ENCODE measurements at places on chromosomes 3 and 15.
A peak's percentile ranks its signal among the peaks of the same experiment; 100 is the strongest.

GRCh38 chr3:38003371-38003816, 12.8 kb downstream of the VILL start:
- peak; percentile 62 for DNase-seq

DNA sequence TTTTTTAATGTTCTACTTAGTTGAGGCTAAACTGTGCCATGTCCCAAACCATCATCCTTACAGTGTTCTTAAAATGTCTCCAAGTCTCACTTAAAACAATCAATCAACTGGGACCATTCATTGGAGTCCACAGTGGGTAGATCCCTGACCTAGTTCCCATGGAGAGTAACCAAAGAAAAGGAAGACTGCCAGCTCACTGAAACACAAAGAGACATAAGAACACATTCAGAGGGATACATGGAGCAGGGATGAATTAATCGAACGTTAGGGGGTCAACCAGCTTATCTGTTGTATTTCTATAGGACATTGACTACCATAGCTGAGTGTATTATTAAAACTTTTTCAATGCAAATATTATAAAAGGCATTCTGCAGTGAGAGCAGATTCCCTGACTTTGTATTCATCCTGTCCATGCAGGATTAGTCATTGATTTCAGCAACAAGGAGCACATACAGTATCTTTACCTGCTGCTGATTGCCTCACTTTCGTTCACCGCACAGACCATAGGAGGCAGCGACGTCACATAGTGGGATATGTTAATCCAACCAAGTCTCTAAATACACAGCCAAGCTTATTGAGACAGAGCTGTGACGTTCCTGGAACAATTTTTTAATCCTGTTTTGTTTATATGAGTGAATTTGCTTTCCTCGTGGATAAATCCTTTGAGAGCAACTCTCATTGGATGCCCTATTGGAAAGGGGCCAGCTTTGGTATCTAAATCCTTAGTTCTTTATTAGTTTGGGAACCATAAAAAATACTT, 364.9 kb upstream of the RBMS3 start:
- peak; percentile 9 for DNase-seq

DNA sequence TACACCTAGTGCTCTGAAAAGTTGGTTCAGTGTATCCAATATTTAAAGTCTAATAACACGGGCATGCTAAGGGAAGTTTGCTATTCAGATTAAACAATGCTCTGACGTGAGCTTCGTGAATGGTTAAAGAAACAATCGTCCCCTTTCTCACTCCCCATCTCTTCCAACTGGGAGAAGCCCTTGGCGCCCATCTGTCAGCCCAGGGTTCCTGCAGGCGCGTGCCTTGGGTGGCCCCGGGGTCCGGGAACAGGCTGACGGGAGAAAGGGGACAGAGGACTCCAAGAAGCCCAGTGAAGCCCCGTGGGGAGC, 413 bp downstream of the SEC22C start:
- DNase-seq, result no peak

DNA sequence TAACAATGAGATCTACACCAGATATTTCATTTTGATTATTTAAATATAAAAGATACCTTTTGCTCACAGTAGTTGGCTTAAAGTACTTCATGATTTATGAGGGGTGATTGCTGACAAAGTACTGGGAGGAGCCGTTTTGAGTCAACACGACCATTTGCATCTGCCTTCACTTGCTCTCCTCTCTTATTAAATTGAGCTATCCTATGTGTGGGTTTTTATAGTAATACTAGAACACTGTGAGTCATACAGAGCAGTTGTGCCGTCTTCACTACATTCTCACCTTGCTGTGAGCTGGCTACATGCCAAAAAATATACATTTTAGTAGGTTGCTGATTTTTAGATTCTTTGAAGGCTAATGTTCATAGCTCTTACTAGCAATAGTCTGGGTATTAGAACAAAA, 161.2 kb downstream of the ALCAM start:
- no peak for DNase-seq

DNA sequence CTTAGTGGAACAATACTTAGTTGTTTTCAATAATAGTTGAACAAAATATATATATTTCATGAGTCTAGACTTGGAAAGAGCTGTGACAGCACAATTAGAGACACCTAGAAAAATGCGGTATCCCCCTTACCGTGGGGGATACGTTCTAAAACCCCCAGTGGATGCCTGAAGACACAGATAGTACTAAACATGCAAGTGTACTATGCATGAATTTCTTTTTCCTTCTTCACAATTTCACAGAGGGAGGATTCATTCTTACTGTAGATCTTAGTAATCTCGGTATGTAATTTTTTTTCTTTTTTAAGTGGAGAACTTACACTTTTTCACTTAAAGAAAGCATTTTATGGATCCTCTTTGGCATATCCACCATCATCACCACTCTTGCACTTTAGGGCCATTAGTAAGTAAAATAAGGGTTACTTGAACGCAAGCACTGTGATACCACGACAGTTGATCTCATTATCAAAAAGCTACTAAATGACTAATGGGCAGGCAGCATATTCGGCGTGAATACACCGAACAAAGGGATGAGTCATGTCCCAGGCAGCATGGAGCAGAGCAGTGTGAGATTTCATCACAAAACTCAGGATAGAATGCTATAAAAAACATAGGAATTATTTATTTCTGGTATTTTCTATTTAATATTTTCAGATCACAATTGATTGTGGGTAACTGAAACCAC, 72.3 kb upstream of the ZNF280D start:
- DNase-seq, result peak; percentile 82

DNA sequence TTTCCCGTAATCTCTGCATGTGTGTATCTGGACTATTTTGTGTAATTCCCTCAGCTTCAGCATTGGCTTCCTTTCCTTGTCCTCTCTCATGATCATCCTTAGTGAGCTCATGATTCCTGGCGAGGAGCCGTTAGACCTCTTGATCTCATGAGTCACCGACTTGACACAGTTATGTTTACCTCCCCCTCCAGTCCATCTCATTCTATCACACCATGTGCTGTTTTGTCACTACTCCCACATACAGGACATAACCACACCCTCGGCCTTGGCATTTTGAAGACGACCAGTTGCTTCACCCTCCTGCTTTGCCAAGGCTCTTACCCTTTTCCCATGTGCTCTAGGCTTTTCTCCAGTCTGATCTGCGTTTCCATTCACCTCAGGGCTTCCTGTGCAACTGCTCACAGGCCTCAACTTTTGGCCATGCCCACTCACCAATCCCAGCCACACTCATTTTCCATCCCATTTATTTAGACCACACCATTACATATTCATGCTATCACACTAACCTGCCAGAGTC, 41.5 kb downstream of the CP start:
- DNase-seq, result peak; percentile 97

- DNase-seq, result no peak
Measured at GRCh38 chr3:72126441-72127223, 341.7 kb upstream of the PROK2 start.

- no peak for DNase-seq
Measured at GRCh38 chr15:65845826-65846519, 23.3 kb upstream of the RAB11A start.

GRCh38 chr15:69914960-69915359, 182.8 kb downstream of the TLE3 start:
- no peak for DNase-seq

DNA sequence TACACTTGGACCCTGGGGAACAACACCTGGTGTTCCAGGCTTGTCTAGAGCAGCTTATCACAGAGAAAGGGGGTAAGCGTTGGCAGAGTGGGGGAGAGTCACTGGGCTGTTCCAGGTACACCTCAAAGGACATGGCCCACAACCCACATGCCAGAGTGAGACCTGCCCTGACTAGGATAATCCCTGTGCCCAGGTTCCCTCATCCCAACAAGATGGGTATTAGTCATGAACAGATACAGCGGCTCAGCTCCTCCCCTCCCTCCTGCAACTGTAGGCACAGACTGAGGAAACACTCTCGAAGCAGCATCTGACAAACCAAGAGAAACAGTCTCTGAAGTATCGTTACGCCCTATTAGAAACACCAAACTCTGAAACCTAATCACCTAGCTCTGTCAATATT, 32.1 kb upstream of the RPS17 start:
- no peak for DNase-seq

GRCh38 chr3:61812085-61812484, 250.7 kb downstream of the PTPRG start:
- DNase-seq, result no peak

- no peak for DNase-seq
Measured at GRCh38 chr3:55664387-55664786, 177.3 kb upstream of the WNT5A start.

DNA sequence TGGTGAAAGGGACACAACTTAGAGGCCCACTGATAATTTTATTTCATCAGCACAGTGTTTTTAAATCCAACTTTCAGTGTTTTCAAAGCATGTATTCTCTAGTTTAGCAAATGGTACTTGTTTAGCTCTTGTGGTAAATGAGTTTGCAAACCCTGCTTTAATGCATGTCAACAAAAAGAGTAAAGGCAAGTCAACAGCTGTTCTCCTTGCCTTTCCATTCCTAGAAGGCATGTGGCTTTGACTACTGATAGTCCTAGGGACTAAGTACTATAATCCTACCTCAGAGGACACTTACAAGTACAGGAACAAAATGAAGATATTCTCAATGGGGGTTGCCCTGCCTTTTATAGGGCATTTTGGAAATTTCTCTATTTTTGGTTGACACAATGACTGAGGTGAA, 13.1 kb downstream of the NPTN start:
- no peak for DNase-seq

GRCh38 chr15:82730022-82730530, 20.4 kb upstream of the AP3B2 start:
- no peak for DNase-seq

DNA sequence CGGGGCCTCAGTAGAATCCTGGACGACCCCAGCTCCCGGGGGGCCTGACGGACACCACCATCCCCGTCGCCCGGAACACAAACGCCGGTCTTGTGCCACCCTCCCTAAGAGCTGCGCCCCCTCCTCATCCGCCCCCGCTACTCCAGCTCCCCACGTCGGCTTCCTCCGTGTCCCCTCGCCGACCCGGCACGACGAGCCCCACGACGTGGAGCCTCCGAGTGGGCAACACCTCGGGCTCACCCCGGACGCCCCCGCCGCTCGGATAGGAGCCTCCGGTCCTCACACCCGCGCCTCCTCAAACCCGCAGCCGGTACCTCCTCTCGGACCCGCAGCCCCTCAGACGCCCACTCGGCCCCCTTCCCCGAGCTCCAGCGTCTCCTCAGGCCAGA, 525 bp downstream of the NPTN start:
- no peak for DNase-seq

- no peak for DNase-seq
Measured at GRCh38 chr15:39628546-39629257, 47.8 kb downstream of the THBS1 start.

DNA sequence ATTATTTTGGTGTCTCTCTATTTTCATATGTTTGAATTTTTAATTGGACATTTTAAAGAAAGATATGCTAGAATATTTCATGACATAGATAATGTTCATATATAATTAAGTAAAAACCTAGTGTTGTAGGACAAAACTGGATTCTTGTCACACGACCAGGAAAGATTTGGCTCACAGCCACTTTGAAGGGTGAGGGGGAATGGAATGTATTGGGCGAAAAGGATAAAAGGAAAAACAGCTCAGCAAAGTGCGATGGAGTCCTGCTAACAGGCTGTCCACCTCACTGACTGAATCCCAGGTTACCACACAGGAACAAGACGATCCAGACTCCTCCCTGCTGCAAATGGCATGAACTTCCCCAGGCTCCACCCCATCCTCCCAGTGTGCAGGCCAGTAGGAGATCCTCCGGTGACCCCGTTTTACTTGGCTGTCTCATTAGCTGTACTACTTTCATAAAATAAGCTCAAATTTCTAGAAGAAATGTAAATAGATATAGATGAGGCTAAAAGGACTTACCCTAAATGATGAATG, 186.2 kb downstream of the CD47 start:
- no peak for DNase-seq

- DNase-seq, result no peak
Measured at GRCh38 chr3:168260859-168261258, 165.1 kb upstream of the GOLIM4 start.

GRCh38 chr3:186166036-186166435, 57.1 kb upstream of the ETV5 start:
- no peak for DNase-seq

GRCh38 chr3:43013743-43014155, 34.6 kb downstream of the GASK1A start:
- no peak for DNase-seq

- no peak for DNase-seq
Measured at GRCh38 chr3:149781741-149782140, 10.6 kb downstream of the ANKUB1 start.

- no peak for DNase-seq
Measured at GRCh38 chr3:122030381-122031122, 8.5 kb upstream of the ILDR1 start.

DNA sequence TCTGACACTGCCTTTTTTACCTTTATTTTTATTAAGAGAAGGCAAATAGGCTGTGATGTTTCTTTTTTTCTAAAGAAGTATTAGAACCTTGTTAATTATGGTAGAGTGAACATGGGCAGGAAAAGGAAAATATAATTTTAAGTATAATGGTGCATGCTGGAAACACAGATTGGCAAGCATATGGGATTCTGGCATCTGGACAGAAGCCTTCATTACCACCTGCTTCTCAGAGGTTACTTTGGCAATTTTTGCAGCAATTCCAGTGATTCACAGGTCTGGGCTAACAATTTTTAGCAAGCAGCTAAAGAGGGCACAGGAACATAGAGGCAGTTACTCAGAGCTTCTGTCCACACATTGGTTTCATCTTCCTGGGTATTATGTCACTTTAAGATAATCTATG, 258.3 kb downstream of the DIPK2A start:
- no peak for DNase-seq

GRCh38 chr15:51969728-51970127, 1.9 kb downstream of the LEO1 start:
- no peak for DNase-seq

DNA sequence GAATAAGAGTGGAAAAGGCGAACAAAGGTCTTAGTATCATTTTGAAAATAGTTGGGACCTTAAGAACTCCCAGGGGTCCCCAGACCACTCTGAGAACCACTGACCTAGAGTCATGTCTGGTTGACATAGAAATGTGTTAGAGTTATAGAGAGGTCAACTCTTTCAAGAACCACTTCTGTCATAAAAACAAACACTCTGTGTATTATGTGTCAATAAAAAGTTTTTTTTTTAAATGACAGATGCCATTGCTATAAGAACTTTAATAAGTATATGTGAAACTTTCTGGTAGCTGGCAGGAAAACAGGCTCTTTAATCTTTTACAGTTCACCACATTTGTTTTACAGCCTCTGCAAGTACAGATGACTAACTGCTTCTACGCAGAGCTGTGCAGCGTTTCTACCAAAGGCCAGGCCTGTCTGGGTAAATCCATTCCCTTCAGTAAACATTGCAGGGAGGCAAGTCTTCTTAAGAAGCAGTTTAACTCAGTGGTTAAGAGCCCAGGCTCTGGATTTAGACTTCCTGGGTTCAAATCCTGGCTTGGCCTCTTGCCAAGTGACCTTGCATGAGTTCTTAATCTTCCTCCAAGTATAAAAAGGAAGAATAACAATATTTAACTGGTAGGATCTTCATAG, 56.6 kb downstream of the RFTN1 start:
- DNase-seq, result peak; percentile 38
